ENCODE measurements at places on chromosomes 3 and 15. TPM values are rescaled to one million over a fixed set of nuclear protein-coding genes. Genes with fewer than 3 reads are reported as not detected.

ITIH4 gene
- total RNA-seq: 16.5 TPM

MED12L gene
- total RNA-seq: 6.9 TPM

THSD4 gene
- total RNA-seq: not detected

LSAMP gene
- total RNA-seq: not detected

CFAP91 gene
- total RNA-seq: 0.68 TPM

TMPRSS7 gene
- total RNA-seq: not detected

ACKR4 gene
- 0.51 TPM for total RNA-seq

GORASP1 gene
- total RNA-seq: 19.0 TPM

GP5 gene
- total RNA-seq: 0.58 TPM

MUC20 gene
- 3.6 TPM for total RNA-seq

AMOTL2 gene
- total RNA-seq: not detected

ZNF860 gene
- total RNA-seq: not detected

Measured in activated naive CD4-positive, alpha-beta T cell treated with anti-CD3 and anti-CD28 coated beads, Interleukin-2, amount 50 U/mL, for 72 hours (primary cell).